Activated T-cell treated with anti-CD3 and anti-CD28 coated beads for 48 hours (primary cell): ENCODE measurements at places on chromosomes 6 and 20.

- peak; percentile 25 for DNase-seq
These were observed 131.8 kb upstream of the PROKR2 start for GRCh38 chr20:5448449-5449118.

GRCh38 chr6:166417285-166417691 lies 34.5 kb upstream of the MPC1 start:
- no peak for DNase-seq

DNA sequence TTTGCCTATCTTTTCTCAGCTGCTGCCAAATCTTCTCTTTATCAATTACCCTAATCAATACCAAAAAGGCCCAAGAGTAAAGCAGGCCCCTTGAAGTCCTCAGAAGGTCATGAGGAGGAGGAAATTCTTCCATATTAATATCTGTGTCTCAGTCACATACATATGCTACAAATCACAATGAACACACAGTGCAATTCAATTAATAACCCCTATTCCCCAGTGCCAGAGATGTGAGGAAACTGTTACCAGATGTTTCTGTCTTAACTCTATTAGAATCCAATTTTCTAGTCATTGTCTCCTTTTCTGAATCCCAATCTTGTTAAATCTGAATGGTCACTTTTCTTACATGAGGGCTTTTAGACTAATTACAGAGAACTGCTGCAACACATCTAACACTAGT lies 45.9 kb upstream of the SLC2A12 start:
- DNase-seq = no peak

GRCh38 chr6:86128130-86128814 lies 485.6 kb upstream of the SYNCRIP start:
- no peak for DNase-seq

GRCh38 chr20:46378412-46379009 lies 27.9 kb downstream of the ELMO2 start:
- no peak for DNase-seq

GRCh38 chr20:48586730-48587129 lies 241.1 kb downstream of the PREX1 start:
- no peak for DNase-seq

DNA sequence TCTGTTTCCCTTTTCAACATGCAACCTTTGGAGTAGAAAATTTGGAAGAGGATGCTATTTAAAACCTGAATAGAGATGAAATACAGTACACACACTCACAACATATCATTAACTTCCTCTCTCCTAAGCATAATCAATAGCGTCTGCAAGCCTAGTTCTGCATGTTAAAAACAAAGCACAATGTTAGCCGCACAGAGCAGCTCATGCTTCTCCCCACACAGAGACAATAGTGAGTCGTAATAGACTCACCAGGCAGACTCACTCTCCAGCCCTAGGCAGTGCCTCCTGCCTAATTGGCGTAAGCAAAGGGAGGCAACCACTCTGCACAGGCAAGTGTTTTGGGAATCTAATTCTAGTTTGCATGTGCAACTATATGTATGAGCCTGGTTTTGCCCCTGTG lies 45.8 kb upstream of the ARID1B start:
- DNase-seq = no peak

DNA sequence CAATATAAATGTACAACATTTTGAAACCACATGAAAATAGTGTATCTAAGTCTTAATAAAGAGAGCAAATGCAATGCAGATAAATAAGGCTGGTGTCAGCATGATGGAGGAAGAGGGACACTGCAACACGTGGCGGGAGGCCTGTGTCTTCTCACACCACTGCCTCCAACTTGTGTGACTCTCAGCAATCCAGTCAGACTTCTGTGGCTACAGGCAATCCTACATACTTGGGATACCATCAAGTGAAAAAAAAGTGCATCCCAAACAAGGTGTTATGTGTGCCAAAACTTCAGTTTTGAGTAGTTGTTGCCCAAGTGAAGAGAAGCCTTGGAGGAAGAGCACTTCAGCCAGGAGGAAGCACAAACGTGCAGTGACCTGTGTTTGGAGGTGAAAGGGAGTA lies 68.6 kb downstream of the PKIB start:
- no peak for DNase-seq

GRCh38 chr6:118535176-118535844 lies 12.8 kb upstream of the PLN start:
- no peak for DNase-seq

DNA sequence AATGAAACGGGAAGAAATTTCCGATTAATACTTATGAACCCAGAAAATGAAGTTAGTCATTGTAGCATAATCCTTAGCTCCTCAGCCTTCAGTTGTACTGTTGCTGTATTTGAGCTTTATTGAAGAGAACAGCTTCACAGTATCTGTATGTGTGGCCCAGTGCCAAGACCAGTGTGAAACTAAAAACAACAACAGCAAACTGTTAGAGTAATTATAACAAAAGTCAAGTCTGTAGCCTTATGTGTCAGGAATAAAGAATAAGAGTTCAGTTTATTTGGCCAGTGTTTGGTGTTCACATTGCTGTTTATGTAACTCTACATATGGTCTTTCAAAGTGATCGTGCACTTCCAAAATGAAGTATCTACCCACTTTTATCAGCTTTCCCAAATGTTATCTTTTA lies 70.9 kb downstream of the ARID1B start:
- no peak for DNase-seq

GRCh38 chr6:155635416-155635815 lies 179.8 kb upstream of the NOX3 start:
- no peak for DNase-seq

DNA sequence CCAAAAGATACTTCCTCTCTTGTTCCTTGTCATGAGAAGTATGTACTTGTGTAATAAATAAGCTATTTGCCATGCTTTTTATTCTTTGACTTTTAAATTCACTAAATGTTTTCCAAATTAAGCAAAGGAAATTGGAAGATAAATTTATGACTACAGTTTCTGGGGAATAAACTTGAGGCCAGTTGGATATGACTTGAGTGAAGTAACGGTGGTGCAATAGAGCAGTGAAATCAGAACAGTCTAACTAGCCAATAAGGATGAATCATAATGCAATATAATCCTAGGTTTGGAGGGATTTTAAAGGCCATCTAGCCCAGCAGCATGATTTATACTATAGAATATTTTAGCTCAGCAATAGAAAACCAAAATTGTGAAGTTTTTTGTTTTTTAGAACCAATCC lies 183.8 kb upstream of the TCF21 start:
- DNase-seq = no peak

DNA sequence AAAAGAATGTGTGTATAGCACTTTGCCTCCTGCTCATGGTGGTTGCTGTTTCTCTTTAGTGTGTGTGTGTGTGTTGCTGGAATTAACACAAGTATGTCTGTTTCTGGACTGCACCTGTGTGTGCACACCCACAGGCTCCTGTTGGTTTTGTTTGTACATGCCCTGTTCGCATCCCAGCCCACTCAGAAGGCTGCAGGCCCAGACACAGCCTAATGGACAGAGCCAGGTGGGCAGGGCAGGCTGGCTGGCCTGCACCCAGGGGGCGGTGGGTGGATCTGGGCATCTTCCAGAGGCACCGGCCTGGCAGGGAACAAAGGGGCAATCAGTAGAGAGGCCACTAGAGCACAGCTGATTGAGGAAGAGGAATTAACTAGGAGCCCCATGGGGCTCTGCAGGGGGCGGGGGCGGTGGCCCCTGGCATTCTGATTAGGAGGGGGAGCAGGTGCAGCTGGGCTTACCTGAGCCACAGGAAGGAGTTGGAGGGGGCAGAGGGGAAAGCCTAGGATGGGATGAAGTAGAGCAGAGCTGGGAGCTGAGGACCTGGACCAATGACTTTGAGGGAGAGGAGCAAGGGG lies 21.9 kb downstream of the CD40 start:
- no peak for DNase-seq

DNA sequence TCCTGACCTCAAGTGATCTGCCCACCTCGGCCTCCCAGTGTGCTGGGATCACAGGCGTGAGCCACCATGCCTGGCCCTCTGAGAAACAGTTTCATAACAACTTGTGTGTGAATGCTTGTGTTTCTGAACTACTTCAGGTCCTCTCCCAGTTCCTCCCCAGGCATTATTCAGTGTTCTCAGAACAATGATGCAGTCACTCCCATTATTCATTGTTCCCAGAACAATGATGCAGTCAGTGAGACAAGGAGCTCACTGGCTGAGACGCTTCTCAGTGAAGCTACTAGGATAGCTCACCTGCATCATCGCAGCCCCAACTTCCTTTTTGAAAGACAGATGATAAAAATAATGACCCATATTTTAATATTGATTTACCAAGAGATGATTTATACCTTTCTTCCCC lies 71.5 kb downstream of the NDUFAF5 start:
- DNase-seq = no peak

- no peak for DNase-seq
These were observed 113.3 kb downstream of the RPS12 start for GRCh38 chr6:132927713-132928112.

DNA sequence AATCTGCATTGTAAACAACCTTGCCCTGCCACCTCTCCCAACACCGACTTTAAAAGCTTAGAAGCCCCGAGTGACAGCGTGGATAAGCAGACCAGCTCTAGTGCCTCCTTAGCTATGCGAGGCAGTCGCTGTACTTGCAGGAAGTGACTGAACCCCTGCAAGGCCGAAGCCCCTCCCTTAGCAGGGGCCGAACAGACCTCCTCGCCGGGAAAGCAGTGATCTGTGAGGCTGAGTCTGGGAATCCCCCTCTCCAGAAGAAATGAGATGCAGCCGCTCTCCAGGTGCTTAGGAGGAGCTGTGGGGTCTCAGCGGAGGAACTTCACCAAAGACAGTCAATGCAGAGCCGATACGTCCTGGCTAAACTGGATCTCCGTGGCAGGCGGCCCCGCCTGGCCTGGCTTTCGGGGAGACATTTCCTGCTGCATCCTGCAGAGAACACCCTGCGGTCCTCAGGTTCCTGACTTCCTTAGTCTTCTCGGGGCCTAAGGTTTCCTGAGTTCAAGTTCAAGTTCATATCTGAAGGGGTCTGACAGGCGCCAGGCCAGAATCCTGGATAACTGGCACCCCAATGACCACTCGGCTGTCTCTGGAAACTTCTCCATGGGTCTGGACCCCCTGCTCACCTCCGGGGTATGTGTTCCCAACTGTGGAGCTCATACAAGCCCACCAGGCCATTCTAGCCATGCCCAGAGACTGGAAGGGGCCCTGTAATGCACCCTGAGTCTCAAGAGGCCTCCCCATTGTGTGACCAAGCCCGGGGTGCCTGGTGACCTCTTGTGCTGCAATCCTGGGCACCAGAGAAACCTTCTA lies 20.4 kb upstream of the FRMD1 start:
- DNase-seq = no peak

- DNase-seq = no peak
These were observed 122.9 kb downstream of the IRF4 start for GRCh38 chr6:514396-514978.

DNA sequence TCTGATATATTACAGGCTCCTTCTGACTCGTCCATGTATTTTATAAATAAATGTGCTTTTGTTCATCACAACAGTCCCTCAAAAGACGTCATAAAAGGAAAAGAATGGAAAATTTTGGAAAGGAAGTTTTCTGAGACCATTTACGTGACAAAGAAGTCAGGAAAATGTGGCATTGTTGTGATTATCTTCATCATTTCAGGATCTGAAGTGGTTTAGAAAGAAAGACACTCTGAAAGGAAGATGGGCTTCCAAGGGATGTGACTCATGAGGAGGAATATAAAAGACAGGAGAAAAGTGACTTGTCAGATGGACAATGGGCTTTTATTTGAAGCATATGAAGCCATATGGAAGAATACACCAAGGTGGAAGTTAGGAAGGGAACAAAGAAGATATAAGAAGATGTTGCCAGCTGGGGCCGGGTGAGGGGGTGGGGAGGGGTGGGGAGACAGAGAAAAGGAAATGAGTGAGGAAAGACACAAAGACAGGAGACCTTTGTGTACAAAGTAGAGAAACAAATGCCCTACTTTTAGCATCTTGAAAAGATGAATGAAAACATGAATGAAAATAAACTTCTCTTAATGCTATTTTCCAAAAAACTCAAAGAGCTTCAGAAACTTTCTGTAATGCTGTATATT lies 190.3 kb upstream of the PREP start:
- DNase-seq = no peak

DNA sequence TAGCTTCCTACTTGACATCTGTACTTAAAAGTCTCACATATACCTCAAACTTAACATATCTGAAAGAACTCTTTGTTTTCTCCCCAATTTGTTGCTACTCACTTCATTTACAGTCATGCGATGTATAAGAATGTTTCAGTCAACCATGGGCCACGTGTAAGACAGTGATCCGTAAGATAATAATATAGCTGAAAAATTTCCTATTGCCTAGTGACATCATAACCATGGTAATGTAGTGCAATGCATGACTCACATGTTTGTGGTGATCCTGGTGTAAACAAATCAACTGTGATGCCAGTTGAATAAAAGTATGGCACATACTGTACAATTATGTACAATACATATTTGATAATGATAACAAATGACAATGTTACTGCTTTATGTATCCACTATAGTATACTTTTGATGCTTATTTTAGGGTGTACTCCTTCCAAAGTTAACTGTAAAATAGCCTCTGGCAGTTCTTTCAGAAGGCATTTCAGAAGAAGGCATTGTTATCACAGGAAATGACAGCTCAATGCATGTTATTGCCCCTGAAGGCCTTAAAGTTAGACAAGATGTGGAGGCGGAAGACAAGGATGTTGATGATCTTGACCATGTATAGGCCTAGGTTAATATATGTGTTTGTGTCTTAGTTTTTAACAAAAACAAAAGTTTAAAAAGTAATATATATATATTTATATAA lies 579.0 kb downstream of the EPHA7 start:
- no peak for DNase-seq

GRCh38 chr20:38216201-38216600 lies 44.3 kb downstream of the KIAA1755 start:
- no peak for DNase-seq

DNA sequence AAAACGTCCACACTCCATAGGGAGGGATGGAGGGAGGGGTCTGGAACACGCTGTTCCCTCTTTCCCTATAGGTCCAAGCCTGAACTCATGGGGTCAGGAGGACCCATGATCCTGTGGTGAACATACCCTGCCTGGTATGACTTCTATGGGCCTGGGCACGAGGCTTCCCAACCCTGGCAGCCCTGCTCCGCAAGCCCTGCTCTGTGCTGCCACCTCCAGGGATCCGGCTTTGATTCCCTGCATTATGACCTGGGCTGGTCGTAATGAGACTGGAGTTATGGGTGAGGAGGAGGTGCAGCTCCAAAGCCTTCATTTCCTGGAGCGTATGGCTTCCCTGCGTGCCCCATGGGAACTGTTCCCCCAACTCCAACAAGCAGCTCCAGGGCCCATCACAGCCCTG lies 54.9 kb downstream of the CDH22 start:
- DNase-seq = no peak

GRCh38 chr20:23622839-23623343 lies 14.9 kb downstream of the CST3 start:
- DNase-seq = no peak

- DNase-seq = no peak
These were observed 413.8 kb upstream of the CDH4 start for GRCh38 chr20:60838297-60838696.

GRCh38 chr6:150238336-150238741 lies 95.5 kb downstream of the PPP1R14C start:
- no peak for DNase-seq

DNA sequence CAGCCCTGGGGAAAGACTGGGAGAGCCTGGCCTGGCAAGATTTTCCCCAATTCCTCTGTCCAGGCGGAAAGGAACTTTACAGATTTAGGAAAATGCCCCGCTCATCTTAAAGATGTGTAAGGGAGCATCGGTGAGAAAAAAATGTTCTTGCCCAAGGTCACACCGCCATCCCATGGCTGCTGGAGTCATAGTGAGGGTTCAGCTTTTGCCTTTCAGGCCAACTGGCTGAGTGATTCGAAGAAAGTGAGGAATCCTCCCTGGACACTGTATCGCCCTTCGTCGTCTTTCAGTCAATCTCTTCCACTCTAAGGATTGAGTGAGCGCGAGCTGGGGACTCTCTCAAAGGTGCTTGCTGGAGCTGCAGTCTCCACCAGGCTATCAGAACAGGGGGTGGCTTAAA lies 1.4 kb downstream of the WFDC2 start:
- DNase-seq = no peak
